ENCODE measurements at places on chromosomes 4 and X. TPM values are rescaled to one million over a fixed set of nuclear protein-coding genes. Genes with fewer than 3 reads are reported as not detected.

DNA sequence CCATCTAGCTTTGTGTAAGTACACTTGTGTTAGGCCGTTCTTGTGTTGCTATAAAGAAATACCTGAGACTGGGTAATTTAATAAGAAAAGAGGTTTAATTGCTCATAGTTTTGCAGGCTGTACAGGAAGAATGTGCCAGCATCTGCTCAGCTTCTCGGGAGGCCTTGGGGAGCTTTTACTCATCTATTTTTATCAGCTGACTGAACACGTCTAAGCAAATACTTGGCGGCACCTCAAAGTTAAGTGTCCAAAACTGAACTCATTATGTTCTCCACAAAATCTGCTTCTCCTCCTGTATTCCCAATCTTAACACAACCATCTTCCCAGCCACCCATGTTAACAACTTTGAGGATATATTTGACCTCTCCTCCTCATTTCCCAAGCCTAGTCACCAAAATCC lies 42.4 kb upstream of the GATB start:
- peaks cover 15% of the 10 kb centered on the region for H3K4me1 ChIP-seq
- DNase-seq: no peak
- no peak overlapping the region for H3K4me3 ChIP-seq
- no peak overlapping the region for H3K27ac ChIP-seq
- H3K27me3 ChIP-seq: no peaks in the 10 kb centered on the region

Gene GPRASP2
- total RNA-seq: 13.8 TPM

Gene FGF2
- total RNA-seq: 42.9 TPM

Gene ATG4A
- 16.6 TPM for total RNA-seq

DNA sequence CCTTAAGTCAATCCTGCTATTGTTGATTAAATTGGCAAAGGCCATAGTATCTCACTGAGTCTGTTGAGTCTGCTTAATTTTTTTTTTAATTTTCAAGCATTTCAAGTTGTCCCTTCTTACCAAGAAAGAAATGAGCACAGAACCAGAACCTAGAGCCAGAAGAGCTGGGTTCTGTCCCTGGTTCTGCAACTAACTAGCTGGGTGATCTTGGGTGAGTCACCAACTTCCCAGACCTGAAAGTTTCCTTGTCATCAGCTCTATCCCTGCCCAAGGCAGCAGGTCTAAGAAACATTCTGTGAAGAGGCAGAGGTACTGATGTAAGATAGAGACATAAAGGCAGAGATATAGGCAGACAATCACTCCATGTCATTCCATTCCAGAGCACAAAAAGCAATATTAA lies 17.3 kb downstream of the TEC start:
- no peak overlapping the region for H3K4me3 ChIP-seq
- DNase-seq: no peak
- H3K4me1 ChIP-seq: no peaks in the 10 kb centered on the region

GRCh38 chrX:19986531-19986930 lies 4.3 kb downstream of the BCLAF3 start:
- H3K4me3 ChIP-seq: no peak overlapping the region
- H3K27ac ChIP-seq: no peak overlapping the region
- DNase-seq: no peak
- H3K36me3 ChIP-seq: no peaks in the 10 kb centered on the region

Gene CSN1S1
- total RNA-seq: not detected

- H3K27me3 ChIP-seq: no peaks in the 10 kb centered on the region
- DNase-seq: peak; percentile 47
- peak within 1 kb of the TSS; percentile 81 for H3K27ac ChIP-seq
- H3K4me1 ChIP-seq: peaks cover 13% of the 10 kb centered on the region
These were observed at the start of gene PGRMC2 for GRCh38 chr4:128287141-128287870. Gene PGRMC2 (minus strand): TSS chr4:128287813. CDS start chr4:128287790, 23 bp downstream.

- peak within 1 kb of the TSS; percentile 38 for H3K4me3 ChIP-seq
- no peak within 1 kb of the TSS for H3K27ac ChIP-seq
- peaks cover 8% of the 10 kb centered on the region for H3K4me1 ChIP-seq
- H3K27me3 ChIP-seq: peaks cover 22% of the 10 kb centered on the region
These were observed at the start of gene HPGD for GRCh38 chr4:174522183-174523024. Gene HPGD (minus strand): TSS chr4:174522488. CDS start chr4:174522451, 37 bp downstream.
